ENCODE measurements at places on chromosomes 2 and 18.

DNA sequence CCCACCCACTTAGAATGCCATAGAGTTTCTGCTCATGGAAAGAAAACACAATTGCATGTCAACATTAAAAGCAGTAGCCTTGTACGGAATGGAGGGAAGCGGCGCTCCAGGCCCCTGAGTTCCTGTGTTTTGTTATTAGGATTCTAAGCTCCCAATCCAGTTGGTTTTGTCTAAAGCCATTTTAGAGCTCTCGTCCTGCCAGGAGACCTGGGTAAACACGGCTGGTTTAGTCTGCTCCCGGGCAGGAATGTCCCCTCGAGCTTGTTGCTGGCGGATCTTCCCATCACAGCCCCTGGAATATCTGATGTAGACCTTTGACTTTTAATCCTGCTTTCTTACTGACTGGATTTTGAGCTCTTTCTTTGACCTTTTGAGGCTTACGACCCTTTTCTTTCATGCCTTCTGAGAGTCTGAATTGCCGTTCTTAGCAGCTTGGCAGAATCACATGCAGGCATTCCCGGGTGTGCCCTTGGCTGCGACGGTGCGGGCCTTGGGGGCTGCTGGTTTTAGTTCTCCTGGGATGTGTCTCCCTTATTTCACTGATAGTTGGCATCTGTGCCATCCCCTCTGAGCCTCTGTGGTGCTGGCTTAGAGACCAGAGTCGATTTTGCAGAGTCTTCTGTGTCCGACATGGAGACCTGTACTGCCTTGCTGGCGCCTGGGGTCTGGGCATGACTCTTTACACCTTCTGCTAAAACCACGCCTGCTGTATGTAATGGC, 25.4 kb downstream of the GREB1 start:
- H3K27me3 ChIP-seq: peaks cover 73% of the 10 kb centered on the region
- H3K27ac ChIP-seq: no peak overlapping the region
- H3K4me1 ChIP-seq: peaks cover 2% of the 10 kb centered on the region
- H3K36me3 ChIP-seq: no peaks in the 10 kb centered on the region

- DNase-seq: no peak
- no peak overlapping the region for H3K27ac ChIP-seq
- no peak overlapping the region for H3K4me3 ChIP-seq
- H3K36me3 ChIP-seq: no peaks in the 10 kb centered on the region
- no peaks in the 10 kb centered on the region for H3K27me3 ChIP-seq
- H3K4me1 ChIP-seq: no peaks in the 10 kb centered on the region
Observed at GRCh38 chr18:29660777-29661176, 1381.8 kb downstream of the DSC3 start.

DNA sequence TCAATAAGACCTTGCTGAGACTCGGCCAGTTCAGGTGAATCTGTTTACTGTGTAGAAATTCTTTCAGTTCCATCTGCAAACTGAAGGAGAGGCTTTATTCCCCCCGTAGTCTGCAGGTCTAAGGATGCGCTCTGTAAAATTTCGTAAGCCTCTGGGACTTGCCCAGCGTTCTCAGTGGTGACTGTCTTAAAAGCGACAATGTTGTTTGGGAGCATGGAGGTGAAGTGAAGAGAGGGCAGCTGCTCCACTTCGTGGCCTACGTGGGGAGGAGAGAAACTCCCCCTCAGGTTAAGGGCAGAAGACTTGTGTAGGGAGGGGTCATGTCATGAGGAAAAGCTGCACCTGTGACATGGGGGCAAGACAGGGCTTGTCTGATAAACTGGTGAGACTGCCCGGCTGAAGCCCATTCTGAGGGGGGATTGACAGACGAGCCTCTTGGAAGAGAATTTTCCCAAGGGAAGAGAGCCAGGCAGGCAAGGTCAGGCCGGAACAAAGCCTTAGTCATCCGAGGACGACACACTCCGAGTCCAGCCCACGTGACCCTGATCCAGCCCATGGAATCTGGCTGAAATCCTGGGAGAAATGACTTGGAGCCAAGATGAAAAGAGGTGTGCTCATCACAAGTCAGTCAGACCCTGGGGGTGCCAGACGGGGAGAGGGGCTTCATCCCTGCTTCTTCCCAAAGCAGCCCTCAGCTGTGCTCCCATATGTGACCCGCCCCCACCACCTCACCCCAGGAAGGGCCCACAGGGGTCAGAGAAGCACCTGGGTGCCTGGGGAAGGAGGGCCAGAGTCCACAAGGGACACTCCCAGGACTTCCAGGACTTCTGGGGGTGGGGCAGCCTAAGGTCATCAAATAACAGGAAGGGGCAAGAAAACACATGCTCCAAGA, 88.5 kb upstream of the SH3BP4 start:
- DNase-seq: no peak
- H3K4me1 ChIP-seq: no peaks in the 10 kb centered on the region
- H3K4me3 ChIP-seq: no peak overlapping the region

DNA sequence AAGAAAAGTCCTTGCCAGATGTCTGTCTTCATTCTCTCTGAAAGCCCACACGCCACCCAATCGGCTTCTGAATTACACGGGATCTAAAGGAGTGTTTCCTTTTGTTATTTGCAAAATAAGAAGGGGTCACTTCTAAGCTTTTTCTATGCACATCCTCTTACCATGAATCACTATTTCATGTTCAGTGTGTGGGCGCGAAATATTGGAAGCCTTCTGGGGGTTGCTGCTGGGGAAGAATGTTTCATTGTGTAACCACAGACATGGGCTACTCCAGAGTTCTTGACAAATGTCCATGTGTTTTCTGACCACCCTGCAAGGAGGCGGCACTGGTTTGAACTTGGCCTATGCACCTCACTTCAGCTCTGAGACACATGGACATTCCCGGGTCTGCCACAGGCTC, 133.6 kb upstream of the APCDD1 start:
- H3K27me3 ChIP-seq: peaks cover 5% of the 10 kb centered on the region
- no peak overlapping the region for H3K4me3 ChIP-seq
- H3K4me1 ChIP-seq: no peaks in the 10 kb centered on the region
- no peak for DNase-seq
- no peak overlapping the region for H3K27ac ChIP-seq

- no peak overlapping the region for H3K27ac ChIP-seq
- no peaks in the 10 kb centered on the region for H3K27me3 ChIP-seq
- peaks cover 4% of the 10 kb centered on the region for H3K36me3 ChIP-seq
- no peak overlapping the region for H3K4me3 ChIP-seq
Observed at GRCh38 chr2:150520887-150521664, 33.6 kb upstream of the RND3 start.
